ENCODE measurements at places on chromosomes 12 and 14.

- DNase-seq = no peak
Measured at GRCh38 chr12:106301241-106301610, 1.3 kb upstream of the TCP11L2 start.

GRCh38 chr14:79254069-79254775, 957.1 kb downstream of the DIO2 start:
- no peak for DNase-seq

DNA sequence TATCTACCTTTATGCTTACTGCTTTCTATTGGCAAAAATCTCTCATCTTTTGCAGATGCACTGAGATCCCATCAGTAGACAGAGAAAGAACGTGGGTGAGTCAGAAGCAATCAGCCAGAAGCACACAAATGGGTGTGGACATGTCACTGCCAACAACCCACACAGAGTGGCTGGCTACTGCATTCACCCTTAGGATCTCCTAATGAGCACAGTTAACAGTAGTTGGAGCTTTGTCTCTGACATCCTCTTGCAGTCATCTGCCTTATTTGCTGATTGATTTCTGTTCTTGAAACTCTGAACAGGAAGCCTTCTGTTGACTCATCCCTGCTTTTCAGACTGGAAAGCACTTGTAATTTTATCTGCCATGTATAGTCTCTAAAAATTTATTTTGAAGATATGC, 117.2 kb downstream of the RGS6 start:
- no peak for DNase-seq

GRCh38 chr12:93223440-93224426, 154.0 kb upstream of the NUDT4 start:
- no peak for DNase-seq

GRCh38 chr14:36268121-36268520, 52.3 kb downstream of the MBIP start:
- no peak for DNase-seq

GRCh38 chr14:90890322-90891020, 74.2 kb upstream of the TTC7B start:
- no peak for DNase-seq

DNA sequence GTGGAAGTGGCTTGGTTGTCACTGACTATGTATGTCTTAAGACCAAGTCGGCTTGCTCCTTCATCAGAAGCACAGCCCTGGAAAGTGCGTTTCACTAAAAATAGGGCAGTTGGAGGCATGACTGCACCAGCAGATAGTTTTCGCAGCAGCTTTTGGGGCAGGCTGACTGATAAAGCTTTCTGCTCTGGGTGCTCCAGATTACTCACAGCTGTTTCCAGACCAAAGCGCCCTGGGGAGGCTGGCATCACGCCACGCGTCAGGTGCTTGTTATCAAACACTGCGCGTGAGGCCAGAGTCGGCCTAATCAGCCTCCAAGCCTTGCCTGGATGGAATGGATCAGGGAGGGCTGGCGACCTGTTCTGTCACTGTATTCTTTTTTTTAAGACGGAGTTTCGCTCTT, 13.3 kb upstream of the LRRC10 start:
- no peak for DNase-seq

DNA sequence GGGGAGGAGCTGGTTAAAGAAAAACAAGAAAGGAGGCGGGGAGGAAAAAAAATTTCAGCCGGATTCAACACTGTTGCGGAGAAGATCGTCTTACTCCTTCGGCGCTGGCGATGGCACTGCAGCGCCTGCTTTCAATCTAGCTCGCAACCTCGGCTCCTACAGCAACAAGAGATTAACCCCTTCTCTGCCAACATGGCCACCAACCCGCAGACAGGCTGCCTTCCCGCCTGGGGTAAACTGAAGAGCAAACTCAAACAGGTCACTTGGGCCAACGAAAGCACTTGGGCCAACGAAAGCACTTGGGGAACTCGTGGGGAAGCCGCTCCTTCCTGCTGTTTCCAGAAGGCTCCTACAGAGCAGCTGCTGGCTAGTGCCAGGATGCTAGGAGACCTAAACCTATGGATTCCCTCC, 73.7 kb downstream of the CIT start:
- no peak for DNase-seq

GRCh38 chr12:130571089-130571488, 145.0 kb downstream of the RIMBP2 start:
- DNase-seq = no peak

DNA sequence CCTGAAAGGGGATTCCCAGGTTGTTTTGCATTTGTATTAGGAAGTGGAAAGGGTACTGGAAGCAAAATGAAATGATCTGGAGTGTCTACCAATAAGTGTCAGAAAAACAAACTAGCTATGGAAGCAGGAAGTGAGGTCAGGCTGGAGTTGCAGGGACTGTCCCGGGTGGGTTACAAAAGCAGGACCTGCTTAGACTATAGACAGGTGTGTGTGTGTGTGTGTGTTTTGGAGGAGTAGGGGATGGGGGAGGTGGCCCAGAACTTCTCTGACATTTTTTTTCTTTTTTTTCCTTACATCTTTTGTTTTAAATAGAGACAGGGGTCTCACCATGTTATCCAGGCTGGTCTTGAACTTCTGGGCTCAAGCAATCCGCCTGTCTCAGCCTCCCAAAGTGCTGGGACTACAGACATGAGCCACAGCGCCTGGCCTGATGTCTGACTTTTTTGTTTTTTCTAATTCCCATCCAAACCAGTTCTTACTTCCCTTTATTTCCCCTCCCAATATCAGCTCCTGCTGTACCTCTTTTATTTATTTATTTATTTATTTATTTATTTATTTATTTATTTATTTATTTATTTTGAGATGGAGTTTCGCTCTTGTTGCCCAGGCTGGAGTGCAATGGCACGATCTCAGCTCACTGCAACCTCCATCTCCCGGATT, 512 bp upstream of the RND1 start:
- DNase-seq = no peak

GRCh38 chr12:5976196-5976595, 31.1 kb upstream of the ANO2 start:
- DNase-seq = no peak

DNA sequence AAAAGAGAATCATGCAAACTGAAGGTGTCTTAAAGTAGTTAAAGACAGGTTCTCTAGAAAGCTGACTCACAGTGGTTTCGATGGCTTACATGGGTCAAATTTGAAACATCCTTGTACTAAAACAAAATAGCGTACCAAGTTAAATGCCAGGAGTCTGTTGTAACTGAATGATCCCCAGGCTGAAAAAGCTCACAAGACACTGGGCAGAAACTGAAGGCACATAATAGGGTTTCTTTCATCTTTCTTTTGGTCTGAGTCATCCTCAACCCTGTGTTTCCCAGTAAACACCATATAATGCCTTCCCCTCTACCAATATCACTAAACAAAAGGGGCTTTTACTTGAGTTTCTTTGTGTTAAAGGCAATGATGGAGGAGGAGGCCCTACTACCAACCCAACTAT, 12.8 kb downstream of the ZFYVE1 start:
- DNase-seq = no peak

DNA sequence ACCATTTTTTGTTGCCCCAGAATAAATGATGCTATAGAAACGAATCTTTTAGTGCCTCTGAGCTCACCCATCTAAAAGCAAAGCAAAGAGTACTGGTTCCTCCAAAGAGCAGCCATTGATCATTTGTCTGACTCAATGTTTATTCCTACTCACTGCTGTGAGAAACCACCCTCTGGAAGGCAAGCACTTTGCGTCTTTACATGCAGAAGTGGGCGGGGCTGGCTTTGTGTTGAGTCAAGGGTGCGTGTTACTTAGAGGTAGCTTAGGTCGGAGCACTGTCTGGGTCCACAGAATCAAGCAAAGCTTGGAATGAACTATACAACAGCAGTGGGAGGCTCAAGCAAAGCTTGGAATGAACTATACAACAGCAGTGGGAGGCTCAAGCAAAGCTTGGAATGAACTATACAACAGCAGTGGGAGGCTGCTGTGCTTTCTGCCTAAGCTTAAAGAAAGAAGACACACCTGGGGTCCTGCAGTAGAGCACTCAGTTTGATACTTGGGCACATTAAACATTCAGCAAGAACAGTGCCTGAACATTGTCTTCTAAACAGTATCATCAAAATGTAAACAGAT, 77.2 kb upstream of the PRICKLE1 start:
- no peak for DNase-seq

- no peak for DNase-seq
Measured at GRCh38 chr14:83007641-83008225, 1474.1 kb upstream of the SEL1L start.

DNA sequence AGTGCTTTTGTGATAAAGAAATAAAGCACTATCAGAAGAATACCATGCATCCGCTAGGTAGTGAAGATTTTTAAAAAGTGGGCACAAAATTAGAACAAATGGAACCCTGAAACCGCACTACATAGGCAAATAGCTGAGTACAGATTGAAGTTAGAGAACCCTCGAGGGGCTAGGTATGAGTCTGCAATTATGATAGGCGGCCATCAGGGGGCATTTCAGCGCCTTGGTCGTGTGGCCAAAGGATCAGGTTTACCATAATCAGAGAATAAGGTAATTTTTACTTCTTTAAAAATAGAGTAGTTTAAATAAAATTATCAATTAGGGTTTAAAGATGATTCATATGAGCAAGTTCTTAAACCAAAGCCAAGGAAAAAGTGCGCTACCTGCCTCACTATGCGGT, 129.8 kb downstream of the TMX1 start:
- no peak for DNase-seq

DNA sequence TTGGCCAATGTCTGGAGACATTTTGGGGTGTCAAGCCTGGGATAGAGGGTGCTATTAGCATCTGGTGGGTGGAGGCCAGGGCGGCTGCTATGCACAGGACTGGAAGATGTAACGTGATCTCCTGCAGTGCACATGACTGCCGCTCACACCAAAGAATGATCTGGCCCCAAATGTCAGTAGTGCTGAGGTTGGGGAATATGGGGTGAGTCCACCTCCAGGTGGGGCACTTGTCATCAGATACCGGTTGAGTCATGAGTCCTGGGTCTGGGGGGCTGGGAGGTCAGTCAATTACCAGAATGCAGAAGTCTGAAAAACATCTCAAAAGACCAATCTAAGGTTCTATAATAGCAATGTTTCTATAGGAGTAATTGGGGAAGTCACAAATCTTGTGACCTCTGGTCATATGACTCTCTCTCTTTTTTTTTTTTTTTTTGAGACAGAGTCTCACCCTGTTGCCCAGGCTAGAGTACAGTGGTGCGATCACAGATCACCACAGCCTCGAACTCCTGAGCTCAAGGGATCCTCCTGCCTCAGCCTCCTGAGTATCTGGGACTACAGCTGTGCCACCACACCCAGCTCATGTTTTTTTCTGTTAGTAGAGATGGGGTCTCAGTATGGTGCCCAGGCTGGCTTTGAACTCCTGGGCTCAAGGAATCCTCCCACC, 6.0 kb upstream of the SDSL start:
- DNase-seq = no peak

DNA sequence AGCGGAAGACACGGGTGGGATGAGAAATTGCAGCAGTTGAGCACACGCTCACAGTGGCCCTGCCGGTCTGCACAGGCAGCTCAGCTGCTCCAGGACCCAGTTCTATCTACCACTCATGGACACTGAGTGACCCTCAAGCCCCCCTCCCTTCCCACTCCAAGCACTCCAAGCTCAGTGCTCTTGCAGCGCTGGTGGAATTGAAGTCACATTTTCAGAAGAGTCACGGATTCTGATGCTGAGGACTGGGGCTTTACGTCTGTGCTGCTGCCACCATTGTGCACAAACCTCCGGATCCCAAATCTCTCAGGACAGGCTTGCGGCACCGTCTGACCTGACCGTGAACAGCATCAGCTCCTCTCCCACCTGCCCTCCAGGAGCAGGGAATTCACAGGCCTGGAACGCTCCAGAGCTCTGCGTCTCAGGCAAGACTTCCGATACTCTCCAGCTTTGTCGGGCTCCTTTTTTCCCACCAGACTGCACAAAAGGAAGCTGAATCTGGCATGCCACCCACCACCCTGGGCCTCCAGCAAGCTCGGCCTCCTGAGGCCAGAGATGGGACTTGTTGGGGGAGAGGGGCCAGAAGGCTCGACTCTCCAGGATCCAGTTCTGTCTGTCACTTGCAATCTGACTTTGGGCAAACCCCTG, 213.1 kb upstream of the RTL1 start:
- DNase-seq = no peak

DNA sequence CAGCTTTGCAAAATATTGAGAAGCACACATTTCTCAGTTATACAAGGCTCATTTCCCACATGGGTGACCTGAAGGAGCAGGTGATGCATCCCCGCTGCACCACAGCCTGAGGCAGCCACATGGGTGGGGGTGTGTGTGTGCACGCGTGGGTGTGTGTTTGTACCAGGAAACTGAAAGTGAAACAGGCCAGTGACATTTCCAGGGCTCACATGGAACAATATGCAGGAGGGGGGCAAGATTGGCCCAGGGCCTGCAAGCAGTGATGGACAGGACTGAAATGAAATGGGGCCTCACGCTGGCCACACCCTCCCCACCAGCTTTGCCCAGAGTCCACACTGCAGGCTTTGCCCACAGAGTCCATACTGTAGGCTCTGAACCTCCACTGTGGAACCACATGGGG, 154.2 kb upstream of the PARP11 start:
- DNase-seq = peak; percentile 43

GRCh38 chr12:106255952-106256351, 8.1 kb upstream of the CKAP4 start:
- DNase-seq = no peak

Data from activated naive CD4-positive, alpha-beta T cell (primary cell).